Stimulated activated CD4-positive, alpha-beta T cell treated with anti-CD3 and anti-CD28 coated beads, TNF-alpha, amount 100 ng/mL, for 1 hour (primary cell): ENCODE measurements at places on chromosomes 12 and 14.

- no peak for DNase-seq
These were observed 104.4 kb downstream of the ETV6 start for GRCh38 chr12:11753826-11754225.

- DNase-seq: no peak
These were observed 14.7 kb downstream of the STON2 start for GRCh38 chr14:81385419-81385818.

DNA sequence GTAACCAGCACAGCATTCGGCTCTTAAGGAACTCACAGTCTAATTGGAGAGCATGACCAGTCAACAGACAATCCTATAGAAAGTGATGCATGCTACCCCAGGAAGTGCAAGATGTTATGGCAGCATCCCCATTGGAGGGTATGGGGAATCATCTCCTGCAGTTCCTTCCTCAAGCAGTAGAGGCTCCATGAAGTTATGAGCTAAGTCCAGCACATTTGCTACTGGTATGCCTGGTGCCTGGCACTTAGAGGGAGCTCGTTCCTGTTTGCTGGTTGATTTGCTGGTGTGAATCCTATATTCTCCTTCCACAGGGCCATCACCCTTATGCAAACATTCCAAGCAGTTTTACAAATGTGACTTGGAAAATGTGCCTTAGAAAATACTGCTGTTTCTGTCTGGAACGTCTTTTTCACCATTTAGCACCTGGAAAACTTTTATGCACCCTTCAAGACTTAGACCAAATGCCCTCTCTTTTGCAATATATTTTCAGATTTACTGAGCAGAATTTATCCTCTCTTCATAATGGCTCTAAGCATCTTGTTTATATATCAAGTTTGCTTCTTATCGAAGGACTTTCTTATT, 136.1 kb upstream of the WSCD2 start:
- DNase-seq: no peak

DNA sequence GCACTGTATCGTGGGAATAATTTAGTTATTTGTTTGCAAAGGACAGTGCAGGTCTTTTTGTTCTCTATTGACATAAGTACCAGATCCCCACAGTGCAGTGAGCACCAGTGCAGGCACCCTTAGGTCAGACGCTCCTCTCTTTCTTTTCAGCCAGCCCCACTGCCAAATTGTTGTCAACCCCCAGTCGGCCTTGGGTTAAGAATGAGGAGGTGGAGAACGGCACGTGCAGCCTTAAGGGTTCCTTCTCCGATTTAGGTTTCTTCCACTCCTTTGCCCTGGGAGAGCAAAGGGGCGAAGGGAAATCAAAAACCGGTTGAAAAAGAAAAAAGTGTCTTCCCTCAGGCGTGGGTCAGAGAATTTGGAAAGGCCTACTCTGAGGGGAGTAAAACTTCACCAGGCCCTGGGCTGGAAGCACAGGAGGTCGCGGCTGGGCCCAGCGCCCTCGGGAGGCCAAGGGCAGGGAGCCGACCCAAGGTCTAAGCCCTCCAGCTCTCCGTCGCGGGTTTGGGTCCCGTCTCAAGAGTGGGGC, 4.3 kb downstream of the PAX9 start:
- no peak for DNase-seq

- no peak for DNase-seq
These were observed 57.9 kb downstream of the SLC17A8 start for GRCh38 chr12:100414739-100415138.

GRCh38 chr12:25121916-25122315, 73.0 kb downstream of the DNAI7 start:
- DNase-seq: no peak

- no peak for DNase-seq
These were observed 767.7 kb downstream of the DIO2 start for GRCh38 chr14:79443602-79444001.

DNA sequence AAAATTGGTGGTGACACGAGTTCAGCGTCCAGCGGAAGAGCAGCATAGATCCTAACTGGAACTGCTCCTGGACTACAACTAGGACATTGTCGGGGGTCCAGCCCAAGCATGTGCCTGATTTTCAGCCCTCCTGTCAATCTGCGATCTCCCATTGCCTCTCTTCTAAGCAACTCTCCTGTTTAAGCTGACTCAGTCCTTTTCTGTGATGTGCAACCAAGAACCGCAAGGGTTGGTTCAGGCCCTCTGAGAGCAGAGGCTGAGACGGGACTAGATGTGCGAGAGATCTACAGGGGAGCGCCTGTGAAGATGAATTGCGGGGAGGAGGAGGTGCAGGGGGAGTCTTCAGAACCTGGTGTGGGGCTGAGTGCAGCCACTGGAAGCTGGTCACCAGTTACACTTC, 3.7 kb upstream of the PAPLN start:
- DNase-seq: no peak

- DNase-seq: no peak
These were observed 116.7 kb downstream of the LMNTD1 start for GRCh38 chr12:25436206-25437030.

GRCh38 chr14:69355607-69356281, 42.4 kb downstream of the ERH start:
- no peak for DNase-seq

- DNase-seq: no peak
These were observed 54.5 kb upstream of the EVL start for GRCh38 chr14:100010679-100011078.

- no peak for DNase-seq
These were observed 46.7 kb upstream of the ALG10B start for GRCh38 chr12:38269897-38270296.

- DNase-seq: no peak
These were observed 922.7 kb downstream of the VRK1 start for GRCh38 chr14:97719931-97720330.

- DNase-seq: no peak
These were observed 2.6 kb downstream of the CRY1 start for GRCh38 chr12:107090711-107091110.

DNA sequence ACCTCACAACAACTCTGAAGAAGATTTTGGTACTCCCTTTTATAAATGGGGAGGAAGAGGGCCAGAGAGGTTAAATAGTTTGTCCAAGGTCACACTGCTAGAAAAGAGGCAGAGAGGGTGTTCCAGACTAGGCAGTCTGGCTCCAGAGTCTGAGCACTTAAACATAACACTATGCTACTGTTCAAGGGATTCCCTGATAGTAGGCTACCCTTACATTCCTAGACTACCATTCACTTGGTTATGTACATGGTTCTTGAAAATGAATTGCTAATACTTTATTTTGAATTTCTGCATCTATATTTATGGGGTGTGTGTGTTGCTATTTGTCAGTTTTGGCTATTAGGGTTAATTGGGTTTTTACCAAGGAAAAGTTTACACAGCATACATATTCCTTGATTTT, 7.2 kb downstream of the GNS start:
- no peak for DNase-seq

DNA sequence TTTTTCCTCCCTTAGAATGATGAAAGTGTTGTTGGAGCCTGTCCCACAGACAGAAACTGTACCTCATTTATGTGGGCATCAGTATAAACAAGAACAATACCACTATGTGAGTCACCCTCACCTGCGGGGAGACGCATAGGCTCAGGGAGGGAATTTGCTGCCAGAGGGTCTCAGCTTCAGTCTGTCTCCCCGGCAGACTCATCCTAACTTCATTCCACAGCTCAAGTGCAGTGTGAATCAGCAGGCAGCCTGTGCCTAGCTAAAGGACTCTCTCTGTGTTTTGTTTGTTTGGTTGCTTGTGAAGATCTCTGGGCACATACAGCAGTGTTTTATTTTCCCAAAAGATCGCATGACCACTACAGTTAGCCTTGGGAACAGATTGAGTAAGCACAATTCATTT, 98.9 kb downstream of the PRKCH start:
- no peak for DNase-seq

- DNase-seq: no peak
These were observed 43.8 kb downstream of the LRCOL1 start for GRCh38 chr12:132566516-132567131.

GRCh38 chr14:29906256-29906870, 21.3 kb downstream of the PRKD1 start:
- no peak for DNase-seq

DNA sequence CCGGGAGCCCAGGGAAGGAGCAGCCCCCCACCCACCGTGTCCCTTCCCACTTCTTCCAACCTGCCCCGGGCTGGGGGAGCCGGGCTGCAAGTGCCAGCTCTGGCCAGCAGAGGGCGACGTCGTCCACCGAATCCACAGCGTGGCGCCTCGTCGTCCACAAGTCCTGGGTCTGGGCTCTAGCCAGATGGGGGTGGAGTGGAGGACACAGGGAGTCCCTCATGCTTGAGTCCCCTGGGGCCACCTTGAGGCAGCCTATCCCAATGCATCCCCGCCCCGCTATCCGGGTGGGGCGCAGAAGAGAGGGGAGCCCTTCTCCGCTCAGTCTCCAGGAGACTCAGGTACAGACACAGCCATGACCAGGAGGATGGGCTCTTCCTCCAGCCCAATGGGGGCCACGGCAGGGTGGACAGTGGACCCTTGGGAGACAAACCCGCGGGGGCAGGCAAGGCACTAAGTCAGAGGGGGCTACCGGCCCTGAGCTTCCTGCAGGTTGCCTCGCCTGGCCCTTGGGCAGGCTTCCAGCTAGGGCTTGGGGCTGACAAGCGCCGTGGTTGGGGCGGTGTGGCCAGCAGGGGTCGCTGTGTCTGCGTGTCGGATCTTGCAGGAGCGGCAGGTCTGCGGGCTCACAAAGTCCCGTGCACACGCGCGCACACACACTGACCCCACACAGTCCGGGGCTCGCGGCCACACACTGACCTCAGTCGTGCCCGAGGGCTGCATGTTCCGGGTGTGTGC, 5.5 kb downstream of the AQP5 start:
- peak; percentile 81 for DNase-seq

DNA sequence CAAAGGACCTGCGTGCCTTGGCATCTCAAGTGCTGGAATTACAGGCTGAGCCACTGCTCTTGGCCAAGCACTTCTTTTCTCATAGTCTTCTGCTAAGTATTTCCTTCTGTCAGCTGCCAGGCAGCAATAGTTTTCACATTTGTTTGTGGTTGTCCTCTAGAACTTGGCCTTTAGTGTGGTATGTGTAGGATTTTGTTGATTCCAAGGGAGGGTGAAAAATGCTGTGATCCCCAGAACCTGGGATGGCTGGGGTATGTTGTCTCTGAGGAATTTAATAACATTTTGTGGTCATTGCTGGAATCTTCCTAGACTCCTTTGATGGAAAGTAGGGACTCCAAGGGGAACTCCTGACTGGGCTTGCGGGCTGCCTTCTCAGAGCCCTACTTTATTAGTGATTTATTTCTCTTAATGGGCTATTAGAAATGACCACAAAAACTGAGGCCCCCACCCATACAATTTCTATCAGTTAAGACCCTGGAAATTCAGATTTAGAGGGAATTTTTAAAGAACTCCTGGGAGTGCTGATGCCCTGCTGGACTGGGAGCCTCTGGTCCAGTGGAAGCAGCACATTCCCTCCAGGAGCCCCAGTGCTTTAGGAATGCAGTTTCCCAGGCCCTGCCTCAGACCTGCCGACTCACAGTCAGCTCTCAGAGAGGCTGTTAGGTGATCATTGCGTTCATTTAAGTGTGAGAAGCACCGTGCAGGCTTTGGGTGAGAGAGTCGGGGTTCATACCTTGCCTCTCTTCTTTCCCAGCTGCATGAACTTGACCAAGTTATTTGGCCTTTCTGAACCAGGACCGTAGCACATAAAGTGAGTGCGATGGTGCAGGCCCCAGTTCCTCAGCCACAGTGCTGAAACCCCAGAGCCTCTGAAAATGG, 22.7 kb downstream of the TRAF3 start:
- no peak for DNase-seq

DNA sequence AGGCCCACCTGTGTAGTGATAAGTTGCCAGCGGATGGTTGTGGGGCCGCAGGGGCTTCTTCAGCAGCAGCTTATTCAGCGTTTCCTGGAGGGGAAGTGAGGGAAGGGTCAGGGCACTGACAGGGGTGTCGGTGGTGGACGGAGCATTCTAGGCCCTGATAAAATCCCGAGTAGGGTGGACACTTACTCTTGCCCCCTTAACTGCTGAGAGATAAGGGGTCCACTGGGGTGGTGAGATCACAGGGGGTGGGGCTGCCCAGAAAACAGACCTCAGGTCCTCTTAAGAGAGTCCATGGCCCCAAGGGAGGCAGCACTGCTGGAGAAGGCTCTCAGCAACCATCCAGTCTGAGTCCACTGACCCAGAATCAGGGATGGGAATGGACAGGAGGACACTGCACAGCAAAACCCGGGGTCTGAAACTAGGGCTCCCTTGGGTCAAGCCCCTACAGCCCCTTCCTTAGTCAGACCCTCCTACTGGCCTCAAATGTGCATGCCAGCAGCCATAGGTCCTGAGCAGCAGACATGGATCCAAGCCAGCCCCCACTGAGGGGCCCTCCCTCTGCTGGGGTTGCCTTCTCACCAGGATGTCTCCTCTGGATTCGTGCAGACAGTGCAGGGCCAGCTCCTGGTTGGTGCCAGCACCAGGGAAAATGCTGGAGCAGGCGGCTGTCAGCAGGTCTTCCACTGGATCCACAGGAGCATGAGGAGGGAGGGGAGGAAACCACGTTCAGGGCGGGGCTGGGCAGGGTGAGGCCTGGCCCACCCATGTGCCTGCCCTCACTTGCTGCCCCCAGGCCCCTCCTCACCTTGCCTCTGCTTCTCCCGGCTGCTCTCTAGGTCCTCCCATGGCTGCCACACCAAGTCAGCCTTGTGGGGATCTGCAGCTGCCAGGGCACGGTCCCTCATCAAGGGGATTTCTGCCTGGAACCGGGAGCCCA, 12.1 kb upstream of the PNMA1 start:
- DNase-seq: no peak

- DNase-seq: no peak
These were observed 133.2 kb downstream of the SLC35F4 start for GRCh38 chr14:57732463-57733285.

- no peak for DNase-seq
These were observed 8.6 kb downstream of the CIPC start for GRCh38 chr14:77106666-77107065.

DNA sequence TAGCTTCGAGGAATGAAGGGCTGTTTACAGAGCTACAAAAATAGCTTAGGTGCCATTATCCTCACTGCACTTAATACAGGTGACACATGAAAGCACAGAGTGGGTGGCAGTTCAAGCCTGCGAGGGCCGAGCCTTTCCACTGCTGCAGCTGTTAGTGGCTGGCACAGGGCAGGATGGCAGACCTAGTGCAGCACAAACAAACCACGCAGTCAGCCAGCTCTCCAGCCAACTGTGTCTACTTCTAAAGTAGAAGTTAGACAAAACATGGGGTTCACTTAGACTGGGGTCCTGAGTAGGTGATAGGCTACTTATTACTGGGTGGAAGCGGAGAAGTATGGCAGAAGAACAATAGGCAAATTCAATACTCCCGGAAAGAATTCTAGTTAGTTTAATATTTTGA, 95.4 kb downstream of the DUSP16 start:
- DNase-seq: no peak

- peak; percentile 39 for DNase-seq
These were observed 6.6 kb downstream of the BRF1 start for GRCh38 chr14:105294142-105294597.

GRCh38 chr14:36619853-36620252, 37.4 kb upstream of the NKX2-8 start:
- no peak for DNase-seq

GRCh38 chr14:54837508-54838149, 65.0 kb downstream of the GCH1 start:
- DNase-seq: no peak

- DNase-seq: no peak
These were observed 48.3 kb downstream of the HNRNPC start for GRCh38 chr14:21220874-21221477.

GRCh38 chr14:64725879-64726584, 21.8 kb downstream of the PLEKHG3 start:
- DNase-seq: no peak

- DNase-seq: no peak
These were observed 20.7 kb downstream of the ZDHHC17 start for GRCh38 chr12:76784600-76785051.

- no peak for DNase-seq
These were observed 20.5 kb downstream of the TAMALIN start for GRCh38 chr12:52027085-52027843.
